Motor neuron (in vitro differentiated cells): ENCODE measurements at places on chromosomes 1 and 21. TPM values are rescaled to one million over a fixed set of nuclear protein-coding genes. Genes with fewer than 3 reads are reported as not detected.

DNA sequence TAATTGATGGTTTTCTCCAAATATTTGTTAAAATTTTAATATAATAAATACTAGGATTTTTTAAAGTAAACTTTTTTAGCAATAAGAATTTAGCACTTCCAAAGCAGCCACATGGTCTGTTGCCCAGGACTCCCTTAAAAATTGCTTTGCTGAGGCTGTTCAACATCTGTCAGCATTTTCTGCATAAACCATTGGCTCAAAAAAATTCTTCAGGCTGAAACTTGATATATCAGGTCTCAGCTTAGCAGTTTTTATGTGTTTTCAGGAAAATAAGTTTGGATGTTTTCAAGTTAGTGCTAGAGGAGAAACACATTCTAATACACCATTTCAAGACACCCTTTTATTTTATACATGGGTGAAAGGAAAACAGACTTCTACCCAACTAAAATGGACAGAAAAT lies 69.1 kb upstream of the C1orf105 start:
- peak; percentile 56 for ATAC-seq

DNA sequence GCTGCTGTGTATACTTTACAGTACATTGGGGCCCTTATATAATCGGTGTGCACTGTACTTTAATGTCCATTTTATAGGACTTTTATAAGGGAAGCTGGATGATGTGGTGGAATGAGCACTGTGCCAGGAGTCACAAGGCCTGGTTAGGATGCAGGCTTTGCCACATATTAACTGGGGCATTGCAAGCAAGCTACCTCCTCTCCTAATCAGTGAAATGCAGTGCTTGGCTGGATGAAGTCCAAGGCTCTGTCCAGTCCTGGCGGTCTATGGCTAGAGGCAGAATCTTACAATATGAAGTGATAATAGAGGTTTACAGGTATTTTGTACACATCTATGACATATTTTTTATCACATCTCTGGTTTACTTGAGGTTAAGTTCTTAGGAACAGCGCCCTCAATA lies 1.7 kb upstream of the PKP1 start:
- no peak for ATAC-seq

GRCh38 chr1:179141592-179142251 lies 59.9 kb downstream of the TOR3A start:
- ATAC-seq = peak; percentile 66

The AQP10 gene
- total RNA-seq = 0.07 TPM in 1 of 2 replicates, not detected in the other

The LAMC2 gene
- 1.5 and 2.0 TPM in 2 replicates for total RNA-seq
